ENCODE measurements at places on chromosomes 3 and 15.

- no peak for DNase-seq
These were observed 9.2 kb downstream of the LXN start for GRCh38 chr3:158663246-158663645.

DNA sequence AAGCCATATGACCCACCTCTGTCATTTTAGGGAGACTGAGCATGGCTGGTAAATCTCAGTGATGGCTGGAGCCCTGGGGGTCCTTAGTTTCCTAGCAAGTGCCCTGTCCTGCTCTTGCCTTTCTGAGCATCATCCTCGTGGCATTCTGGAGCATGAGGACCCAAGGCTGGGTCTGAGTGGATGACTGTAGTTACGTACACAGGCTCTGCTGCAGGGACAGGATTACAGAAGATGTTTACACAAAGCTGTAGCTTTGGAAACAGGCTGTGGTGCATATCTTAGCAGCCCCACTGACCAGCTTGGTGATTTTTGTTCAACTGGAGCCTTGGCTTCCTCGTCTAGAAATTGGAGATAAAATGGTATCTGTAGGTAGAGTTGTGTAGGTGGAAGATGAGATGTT is 272.9 kb upstream of the CTDSPL start:
- DNase-seq: no peak

DNA sequence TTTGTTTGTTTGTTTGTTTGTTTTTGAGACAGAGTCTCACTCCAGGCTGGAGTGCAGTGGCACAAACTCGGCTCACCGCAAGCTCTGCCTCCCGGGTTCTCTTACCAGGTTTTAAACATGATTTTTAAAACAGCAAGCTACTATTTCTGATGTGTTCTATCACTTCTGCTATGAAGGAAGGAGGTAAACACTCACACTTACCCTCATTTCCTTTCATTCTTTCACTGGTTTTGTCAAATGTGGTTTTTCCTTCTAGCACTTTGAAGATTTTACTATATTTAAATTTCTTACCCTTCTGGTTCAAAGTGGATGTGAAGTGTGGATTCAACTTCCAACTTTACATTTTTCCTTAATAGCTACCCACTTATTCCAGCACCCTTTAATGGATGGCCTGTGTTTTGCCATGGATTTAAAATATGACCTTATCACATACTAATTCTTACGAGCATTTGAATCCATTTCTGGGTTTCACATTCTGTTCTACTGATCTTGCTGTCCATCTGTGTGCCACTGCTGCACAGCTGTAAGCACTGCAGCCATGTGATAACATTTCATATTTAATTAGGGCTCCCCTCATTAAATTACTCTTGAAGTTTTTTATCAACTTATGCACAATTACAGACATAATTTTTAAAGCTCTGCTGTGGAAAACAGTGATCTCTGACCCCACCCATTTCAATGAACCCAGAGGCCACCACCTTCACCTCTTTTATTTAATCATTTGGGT is 42.3 kb downstream of the TXNRD3 start:
- no peak for DNase-seq

DNA sequence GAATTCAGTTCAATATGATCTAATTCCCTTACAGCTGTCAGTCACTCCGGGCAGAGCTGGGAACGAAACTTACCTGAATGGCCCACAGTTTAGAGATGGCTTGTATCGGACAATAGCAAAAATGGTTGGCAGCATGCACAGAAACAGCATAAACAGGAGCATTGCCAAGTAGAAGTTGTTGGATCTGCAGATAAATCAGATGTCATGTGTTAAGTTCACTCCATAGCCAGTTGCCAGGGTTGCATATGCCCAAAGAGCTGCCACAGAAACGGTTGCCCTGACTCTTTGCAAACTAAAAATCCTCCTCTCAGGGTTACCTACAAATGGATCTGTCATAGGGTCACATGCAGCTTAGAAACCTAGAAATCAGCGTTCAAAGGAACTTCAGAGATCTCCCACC is 15.4 kb upstream of the STARD5 start:
- DNase-seq: no peak

DNA sequence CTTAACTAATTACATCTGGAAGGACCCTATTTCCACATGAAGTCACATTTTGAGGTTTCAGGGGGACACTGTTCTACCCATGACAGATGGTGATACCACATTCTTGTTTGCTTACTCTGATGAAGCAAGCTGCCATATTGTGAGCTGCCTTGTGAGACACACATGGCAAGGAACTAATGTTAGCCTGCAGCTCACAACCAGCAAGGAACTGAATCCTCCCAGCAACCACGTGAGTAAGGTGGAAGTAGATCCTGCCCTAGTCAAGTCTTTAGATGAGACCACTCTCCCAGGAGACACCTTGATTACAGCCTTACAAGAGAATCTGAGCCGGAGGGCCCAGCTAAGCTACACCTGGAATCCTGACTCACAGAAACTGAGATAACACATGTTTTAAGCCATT is 160.1 kb downstream of the PDE8A start:
- no peak for DNase-seq

DNA sequence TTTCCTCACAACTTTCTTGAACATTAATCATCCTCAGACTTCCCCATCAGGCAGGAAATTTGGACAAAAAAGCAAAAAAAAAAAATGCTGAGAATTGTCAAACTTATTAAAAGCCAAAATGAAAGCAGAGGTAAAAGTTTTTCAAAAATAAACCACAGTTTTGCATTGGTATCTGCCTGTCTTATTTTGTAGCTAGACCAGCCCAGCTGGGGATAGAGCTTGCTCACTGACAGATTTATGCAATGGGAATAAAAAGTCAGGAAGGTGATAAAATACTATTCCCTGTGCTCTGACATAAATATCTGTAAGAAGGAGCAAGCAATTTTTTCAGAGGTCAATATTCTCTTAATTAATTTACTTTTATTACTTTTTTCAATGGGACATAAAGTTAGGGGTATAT is 1006.7 kb upstream of the ALCAM start:
- DNase-seq: no peak

GRCh38 chr3:140719841-140720614 is 42.2 kb downstream of the TRIM42 start:
- no peak for DNase-seq

DNA sequence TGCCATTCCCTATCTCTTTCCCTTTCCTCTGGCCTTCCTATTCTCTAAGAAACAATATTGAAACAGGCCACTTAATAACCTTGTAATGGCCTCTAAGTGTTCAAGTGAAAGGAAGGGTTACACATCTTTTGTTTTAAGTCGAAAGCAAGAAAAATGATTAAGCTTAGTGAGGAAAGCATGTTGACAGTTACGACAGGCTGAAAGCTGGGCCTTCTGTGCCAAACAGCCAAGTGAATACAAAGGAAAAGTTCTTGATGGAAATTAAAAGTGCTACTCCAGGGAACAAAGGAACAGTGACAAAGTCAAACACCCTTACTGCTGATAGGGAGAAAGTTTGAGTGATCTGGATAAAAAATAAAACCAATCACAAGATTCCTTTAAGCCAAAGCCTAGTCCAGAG is 54.2 kb downstream of the SENP2 start:
- DNase-seq: no peak

DNA sequence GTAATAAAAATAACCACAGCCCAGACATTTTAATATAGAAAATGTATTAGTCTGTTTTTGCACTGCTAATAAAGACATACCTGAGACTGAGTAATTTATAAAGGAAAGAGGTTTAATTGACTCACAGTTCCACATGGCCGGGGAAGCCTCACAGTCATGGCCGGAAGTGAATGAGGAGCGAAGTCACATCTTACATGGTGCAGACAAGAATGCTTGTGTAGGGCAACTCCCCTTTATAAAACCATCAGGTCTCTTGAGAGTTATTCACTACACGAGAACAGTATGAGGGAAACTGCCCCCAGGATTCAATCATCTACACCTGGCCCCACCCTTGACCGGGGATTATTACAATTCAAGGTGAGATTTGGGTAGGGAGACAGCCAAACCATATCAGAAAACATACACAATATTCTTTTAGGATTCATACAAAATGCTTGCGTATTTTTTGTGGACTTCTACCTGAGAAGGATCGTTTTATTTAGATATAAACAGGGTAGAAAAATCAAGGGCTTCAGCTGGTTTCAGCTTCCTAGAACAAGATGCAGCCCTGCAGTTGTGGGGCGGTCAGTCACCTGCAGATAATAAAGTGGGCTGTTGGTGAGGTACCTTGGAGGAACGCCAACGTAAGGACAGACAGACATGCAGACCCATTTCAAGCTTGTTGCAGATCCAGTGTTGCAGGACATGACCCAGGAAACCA is 101.9 kb downstream of the TNIK start:
- DNase-seq: peak; percentile 32

All from endothelial cell (in vitro differentiated cells).